SK-N-SH (cell line): ENCODE measurements at places on chromosomes 5 and 9. TPM values are rescaled to one million over a fixed set of nuclear protein-coding genes. Genes with fewer than 3 reads are reported as not detected.

GRCh38 chr5:23014266-23014665, 161.1 kb upstream of the CDH12 start:
- DNase-seq = no peak
- H3K27ac ChIP-seq = no peak overlapping the region
- no peaks in the 10 kb centered on the region for H3K27me3 ChIP-seq
- H3K4me1 ChIP-seq = no peaks in the 10 kb centered on the region
- no peak overlapping the region for H3K4me3 ChIP-seq

- H3K27ac ChIP-seq = no peak overlapping the region
- no peak overlapping the region for H3K4me3 ChIP-seq
- H3K36me3 ChIP-seq = no peaks in the 10 kb centered on the region
- no peaks in the 10 kb centered on the region for H3K27me3 ChIP-seq
- no peaks in the 10 kb centered on the region for H3K4me1 ChIP-seq
- DNase-seq = no peak
Observed at GRCh38 chr9:108212184-108212583, 643.6 kb downstream of the ACTL7B start.

The CTSV gene
- 3.1 TPM in 2 replicates for polyA plus RNA-seq

The RICTOR gene
- 1.6 and 2.6 TPM in 2 replicates for polyA plus RNA-seq

The PCBD2 gene
- polyA plus RNA-seq = 5.1 and 6.2 TPM in 2 replicates

The SHLD3 gene
- 2.4 and 3.8 TPM in 2 replicates for polyA plus RNA-seq
